ENCODE measurements at places on chromosomes 7 and 10.
A peak's percentile ranks its signal among the peaks of the same experiment; 100 is the strongest.

- no peak for DNase-seq
Measured at GRCh38 chr10:86580521-86580891, 58.9 kb upstream of the WAPL start.

DNA sequence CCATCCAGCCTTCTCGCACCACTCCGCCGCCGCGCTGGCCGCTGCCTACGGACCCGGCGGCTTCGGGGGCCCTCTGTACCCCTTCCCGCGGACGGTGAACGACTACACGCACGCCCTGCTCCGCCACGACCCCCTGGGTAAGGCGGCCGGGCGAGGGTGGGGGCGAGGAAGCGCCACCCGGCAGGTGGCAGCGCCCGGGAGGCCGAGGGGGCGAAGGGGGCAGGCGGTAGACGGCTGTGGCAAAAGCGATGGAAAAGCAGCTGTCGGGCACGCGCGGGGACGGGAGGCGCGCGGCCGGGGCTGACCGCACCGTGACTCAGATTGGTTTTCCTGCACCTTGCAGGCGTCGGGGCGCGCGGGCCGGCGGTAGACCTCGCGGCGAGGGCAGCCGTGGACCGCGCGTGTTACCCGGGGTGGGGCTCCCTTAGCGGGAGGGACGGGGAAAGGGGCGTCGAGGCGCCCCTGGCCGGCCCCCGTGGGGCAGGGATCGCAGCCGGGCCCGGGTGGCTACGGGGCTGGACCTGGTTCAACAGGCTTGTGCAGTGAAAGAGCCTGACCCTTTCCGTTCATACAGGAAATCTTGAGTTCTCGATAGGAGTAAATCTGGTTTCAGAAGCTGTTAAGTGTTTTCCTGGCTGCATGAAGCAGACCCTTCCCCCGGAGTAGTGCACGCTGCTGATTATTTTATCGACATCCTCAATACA is 608 bp downstream of the HHEX start:
- peak; percentile 77 for DNase-seq

DNA sequence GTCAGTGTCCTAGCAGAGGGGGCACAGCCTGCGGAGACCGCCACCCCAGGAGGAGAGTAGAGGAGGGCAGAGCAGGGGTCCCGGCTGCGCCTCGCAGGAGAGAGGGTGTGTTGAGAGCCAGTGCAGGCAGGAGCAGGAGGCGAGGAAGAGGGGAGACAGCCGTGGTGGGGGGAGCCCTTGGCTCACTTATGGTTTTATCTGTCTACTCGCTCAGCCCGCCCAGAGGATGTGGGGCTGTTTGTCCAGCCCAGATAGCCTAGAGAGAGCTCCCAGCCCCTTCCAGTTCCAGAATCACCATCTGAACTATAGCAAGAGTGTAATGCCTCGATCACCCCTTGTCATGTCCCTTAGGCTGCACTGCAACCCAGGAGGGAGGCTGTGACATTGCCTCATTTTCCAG is 26.6 kb downstream of the SLC29A3 start:
- no peak for DNase-seq

DNA sequence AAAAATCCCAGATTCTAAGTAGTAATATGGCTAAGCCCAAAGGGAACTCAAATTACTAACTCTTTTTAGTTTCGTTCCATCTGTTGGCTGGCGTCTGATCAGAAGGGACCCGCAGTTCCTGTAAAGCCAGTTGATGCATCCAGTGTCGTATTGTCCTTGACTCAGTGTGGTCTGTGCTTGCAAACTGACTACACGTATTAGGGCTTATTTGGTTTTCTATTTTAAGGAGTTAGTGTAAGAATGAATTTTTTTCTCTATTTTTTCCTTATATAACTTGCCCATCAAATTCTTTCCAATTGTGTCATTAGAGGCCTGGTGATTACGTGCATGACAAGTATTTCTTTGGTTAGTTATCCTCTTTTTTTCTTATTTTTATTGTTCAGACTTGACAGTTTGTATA is 9.7 kb downstream of the ABCA13 start:
- no peak for DNase-seq

GRCh38 chr7:50798126-50798525 is 15.4 kb upstream of the GRB10 start:
- DNase-seq = no peak

GRCh38 chr7:3955751-3956696 is 655.0 kb downstream of the SDK1 start:
- DNase-seq = no peak

- no peak for DNase-seq
Measured at GRCh38 chr10:45468079-45468478, 94.1 kb downstream of the ALOX5 start.

DNA sequence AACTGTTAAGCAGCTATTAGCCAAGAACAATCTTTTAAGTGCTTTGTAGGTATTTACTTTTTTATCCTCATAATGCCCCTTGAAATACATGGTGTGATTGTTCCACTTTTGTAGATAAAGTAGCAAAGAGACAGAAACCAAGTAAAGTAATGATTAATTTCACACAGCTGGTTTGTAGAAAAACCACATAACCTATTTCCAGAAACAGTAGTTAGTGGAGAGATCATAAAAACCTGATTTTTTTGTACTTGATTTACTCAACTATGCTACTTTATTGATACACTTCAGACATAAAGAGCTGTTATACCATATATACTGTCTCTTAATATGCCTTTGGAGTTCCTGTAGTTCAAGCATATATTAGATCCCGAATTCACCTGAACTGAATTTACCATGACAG is 118.4 kb downstream of the SEMA3A start:
- no peak for DNase-seq

- DNase-seq = no peak
Measured at GRCh38 chr10:121617176-121617575, 18.9 kb upstream of the FGFR2 start.

DNA sequence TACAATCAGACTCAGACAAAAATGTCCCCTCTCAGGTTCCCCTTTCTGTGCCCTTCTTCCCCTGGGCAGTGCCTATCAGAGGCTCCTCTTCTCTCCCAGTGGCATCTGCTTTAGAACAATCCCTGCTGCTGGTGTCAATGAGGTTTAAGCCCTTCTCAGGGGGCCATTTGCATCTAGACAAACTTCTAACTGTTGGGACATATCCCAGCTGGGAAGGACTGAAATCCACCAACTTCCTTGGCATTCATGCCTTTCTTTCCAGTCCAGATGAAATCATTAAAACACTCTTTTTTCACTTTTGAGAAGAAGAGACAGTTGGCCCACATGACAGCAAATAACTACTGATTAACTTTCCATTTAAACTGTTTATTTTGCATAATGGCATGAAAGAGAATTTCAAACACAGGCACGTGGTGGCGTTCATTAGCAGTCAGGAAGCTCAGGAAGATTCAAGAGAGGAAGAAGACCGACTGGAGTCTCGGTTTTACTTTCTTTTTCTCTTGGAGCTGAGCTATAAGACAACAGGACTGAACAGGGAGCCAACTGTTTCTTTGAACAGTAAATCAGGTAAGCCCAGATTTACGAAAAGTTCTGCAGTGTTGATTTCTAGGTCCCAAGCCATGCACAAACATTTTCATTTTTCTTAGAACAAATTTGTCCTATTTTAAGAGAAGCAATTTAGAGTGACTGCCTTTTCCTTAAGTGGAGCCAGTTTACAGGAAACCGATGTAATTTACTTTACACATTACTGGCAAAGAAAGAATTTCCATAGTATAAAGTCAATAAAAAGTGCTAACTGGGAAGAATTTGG is at the start of gene GIMAP2:
TSS of gene GIMAP2 (plus strand) at position 488 of the 811 bp plus-strand sequence. CDS start 1,354 bp downstream, outside the sequence.
- DNase-seq = peak; percentile 33

DNA sequence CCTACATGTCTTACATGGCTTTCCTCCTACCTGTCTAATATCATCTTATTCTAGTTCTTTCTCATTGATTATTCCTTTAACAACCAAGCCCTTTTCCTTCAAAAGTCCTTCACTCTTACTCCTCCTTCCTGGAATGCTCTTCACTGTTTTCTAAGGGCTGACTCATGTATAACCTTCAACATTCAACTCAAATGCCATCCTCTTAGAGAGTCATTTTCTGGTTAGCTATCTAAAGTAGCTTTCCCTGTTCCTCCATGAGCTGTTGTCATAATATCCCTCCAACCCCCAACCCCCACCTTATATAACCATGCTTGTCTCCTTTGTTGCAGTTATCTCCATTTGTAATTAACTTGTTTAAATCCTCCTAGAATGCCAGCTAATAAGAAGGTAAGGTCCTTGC is 286.8 kb downstream of the ADK start:
- DNase-seq = no peak

DNA sequence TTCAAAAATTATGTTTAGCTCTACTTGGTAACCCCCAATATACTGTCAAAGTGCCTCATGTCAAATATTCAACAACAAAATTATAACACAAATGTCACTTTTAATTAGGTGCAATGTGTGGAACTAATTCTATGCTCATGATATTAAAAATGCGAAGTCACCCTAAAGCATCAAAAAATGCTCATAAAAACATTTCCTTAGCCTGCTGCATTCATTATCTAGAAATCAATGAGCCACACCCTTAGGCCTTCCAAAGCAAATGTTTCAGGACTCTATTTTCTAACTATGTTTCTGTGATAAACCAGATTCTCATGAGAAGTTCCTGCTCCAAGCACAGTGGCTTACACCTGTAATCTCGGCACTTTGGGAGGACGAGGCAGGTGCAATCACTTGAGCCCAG is 75.0 kb upstream of the ANK3 start:
- DNase-seq = no peak

DNA sequence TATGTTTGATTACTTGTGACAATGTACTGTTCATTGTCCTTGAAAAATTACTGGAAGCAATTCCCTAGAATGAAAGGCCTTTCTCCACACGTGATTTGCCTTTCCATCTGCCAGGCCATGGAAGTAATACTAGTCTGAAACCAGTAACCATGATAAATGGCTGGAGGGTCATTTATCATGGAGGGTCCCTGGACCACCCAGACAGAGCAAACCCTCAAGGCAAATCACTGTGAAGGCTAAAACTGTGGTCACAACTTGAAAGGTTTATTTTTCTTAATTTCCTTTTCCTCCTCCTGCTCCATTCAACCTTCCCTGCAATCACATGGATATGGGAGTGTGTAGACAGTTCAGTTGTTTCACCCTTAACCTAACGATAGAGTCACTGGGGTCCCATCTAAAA is 16.4 kb downstream of the BRAF start:
- no peak for DNase-seq

- DNase-seq = no peak
Measured at GRCh38 chr7:34747867-34748727, 90.1 kb downstream of the NPSR1 start.

DNA sequence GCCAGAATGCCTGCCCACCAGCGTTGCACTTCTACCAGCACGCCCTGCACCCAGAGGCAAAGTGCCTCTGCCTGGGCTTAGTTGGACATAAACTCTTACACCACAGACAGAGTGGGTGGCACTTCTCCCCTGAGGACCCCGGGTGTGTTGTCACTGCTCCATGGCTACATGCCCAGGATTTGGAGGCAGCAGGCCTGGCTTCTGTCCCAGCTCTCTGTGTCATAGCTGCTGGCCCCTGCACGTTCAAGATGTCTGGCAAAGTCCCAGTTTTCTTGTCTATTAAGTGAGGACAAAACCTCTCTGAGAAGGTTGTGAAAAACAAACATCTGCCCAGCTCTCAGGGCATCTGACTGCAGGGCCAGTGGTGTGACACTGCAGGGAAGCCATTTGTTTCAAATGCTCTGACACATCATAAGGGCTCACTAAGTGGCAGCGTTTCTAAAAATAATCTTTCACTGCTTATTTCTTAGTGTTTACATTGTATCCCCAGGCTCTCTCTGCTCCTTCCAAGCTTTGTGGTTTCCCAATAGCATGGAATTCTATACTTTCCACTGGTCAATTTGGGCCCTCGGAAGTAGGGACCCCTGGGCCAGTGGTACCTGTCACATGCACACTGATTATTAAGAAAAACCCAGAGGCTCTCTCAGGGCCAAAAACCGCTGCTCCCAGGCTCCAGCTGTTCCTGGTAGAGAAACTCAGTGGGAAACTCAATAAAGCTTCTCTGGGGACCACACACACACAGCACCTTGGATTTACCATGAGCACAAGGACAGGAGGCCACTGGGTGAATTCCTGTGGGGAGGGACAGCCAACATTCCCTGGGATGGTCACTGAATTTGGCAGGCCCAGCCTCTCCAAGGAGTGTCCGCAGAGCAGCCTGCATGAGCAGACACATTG is 86.2 kb upstream of the ANLN start:
- no peak for DNase-seq

DNA sequence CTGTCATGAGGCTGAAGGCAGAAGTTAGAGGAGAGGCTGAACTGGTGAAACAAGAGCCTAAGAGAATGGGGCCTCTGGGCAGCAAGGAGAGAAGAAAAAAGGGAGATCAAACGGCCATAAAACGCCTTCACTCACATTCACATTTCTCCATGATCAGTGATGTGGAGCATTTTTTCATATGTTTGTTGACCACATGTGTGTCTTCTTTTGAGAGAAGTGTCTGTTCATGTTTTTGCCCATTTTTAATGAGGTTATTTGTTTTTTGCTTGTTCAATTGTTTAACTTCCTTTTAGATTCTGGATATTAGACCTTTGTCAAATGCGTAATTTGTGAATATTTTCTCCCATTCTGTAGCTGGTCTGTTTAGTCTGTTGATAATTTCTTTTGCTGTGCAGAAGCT is 155.0 kb downstream of the TMEM26 start:
- DNase-seq = no peak
